ENCODE measurements at places on chromosomes 11 and 22.

- DNase-seq = no peak
Measured at GRCh38 chr11:16612566-16613261, 125.7 kb upstream of the C11orf58 start.

- DNase-seq = no peak
Measured at GRCh38 chr11:62560566-62561103, 13.1 kb downstream of the EEF1G start.

GRCh38 chr11:120335556-120335907, 681 bp upstream of the ARHGEF12 start:
- DNase-seq = no peak

GRCh38 chr11:94960488-94960887, 12.9 kb downstream of the CWC15 start:
- no peak for DNase-seq

GRCh38 chr22:28951969-28952521, 68.7 kb downstream of the ZNRF3 start:
- DNase-seq = no peak

- no peak for DNase-seq
Measured at GRCh38 chr11:19980957-19981669, 179.2 kb downstream of the DBX1 start.

DNA sequence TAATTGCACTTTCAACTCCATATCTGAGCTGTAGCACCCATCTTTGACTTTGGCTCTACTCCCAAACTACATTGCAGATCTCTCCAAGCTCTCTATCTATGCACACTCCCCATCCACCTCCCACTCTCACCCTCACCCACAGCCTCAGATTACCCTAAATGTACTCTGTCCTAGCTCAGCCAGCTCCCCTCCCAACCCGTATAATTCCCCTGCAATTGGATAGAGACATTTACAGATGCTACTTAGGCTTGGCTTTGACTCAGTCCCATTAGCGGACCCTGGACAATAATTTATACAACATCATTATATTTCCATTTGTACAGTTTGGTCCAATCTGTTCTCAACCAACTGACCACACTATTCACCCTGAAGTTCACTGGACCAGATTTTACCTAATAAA, 338.9 kb upstream of the ANO3 start:
- DNase-seq = no peak

DNA sequence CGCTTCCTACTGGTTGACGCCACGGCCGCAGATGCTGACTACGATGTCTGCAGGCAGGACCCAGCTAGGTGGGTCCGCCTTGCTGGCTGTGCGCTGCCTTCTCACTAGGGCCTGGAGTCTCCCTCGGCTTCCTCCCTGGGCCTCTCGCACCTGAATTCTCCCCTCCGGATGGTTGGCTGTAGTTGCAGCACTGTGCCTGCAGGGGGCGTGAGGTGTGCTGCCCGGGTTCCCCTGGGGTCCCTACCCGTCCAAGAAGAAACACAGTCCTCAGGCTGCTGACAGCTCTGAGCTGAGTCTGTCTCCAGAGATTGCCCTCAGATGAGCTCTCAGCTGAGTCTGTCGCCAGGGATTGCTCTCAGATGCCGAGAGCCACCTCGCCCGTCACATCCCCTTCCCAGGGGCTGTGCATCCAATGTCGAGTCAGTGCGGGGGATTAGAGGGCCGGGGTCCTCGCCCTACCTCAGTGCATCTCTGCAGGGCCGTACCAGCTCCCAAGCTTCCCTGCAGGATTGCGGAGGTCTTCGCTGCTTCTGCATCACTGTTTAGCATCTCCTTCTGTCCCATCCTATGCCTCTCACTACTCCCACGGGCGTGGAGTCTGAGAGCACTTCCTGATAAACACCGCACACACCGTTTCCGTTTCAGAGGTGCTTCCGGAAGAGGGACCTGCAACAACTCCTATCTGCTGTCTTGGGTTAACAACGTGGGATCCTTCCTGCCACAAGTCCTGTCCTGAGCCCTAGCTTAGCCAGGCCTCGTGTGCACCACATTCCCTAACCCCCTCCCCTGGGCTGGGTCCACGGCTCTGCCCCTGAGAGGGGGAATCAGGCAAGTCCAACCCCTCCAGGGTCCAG, 196.9 kb downstream of the CSNK2A3 start:
- no peak for DNase-seq

DNA sequence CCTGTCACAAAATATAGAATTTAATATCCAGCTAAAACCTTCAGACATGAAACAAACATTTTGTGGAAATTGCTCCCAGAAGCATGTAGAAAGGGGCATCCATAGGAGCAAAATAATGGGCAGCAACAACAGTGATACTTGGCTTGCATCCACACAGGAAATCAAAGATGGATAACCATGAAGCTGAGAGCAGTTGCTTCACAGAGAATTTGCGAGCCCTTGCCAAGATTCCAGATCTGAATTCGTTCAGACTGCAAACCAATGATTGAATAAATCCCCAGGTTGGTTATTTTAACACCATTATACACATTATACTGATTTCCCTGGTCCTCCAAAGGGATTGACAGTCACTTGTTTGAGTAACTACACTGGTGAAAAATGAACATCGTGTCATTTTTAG, 15.6 kb upstream of the OR51L1 start:
- no peak for DNase-seq

DNA sequence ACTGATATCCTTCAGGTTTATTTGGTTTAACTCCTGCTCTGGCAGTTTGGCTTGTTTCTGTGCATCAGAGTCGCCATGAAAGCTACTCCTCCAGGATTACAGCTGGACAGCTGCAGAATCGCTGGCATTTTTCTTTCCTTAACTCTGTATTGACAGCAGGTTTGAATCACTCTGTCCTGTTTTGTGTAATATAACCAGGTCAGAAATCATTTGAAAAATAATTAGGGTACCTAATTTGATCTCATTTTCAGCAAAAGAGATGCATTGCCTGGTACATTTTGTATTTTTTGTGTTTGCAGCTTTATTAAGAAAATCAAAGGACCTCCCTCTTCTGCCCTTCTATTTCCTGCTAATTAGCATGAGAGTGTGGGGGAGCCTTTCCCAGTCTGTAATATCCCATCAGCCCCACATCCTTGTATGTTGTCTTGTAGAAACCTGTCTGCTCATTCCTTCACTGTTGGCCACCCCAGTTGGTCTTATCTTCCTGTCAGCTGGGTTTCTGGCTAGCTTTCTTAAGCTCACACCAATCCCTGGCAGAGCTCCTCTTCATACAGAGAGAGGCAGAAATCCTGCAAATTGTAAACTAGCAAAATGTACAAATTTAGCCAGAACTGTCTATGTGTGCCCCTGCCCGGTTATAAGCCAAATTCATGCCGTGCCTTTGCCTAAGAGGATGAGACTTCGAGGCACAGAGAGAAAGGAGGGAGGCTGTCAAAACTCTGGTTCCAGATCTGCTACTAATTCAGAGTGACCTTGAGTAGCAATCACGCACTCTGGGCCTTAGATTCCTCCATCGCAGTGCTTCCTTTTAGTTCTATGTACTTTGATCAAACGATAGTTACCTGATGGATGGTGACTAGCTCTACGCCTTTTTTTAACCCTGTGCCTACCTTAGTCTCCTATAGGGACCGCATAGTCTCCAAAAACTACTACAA, 200.6 kb downstream of the NAV2 start:
- DNase-seq = no peak

- no peak for DNase-seq
Measured at GRCh38 chr11:117528097-117528721, 200.6 kb downstream of the CEP164 start.

GRCh38 chr11:116614306-116615210, 158.2 kb downstream of the BUD13 start:
- no peak for DNase-seq

DNA sequence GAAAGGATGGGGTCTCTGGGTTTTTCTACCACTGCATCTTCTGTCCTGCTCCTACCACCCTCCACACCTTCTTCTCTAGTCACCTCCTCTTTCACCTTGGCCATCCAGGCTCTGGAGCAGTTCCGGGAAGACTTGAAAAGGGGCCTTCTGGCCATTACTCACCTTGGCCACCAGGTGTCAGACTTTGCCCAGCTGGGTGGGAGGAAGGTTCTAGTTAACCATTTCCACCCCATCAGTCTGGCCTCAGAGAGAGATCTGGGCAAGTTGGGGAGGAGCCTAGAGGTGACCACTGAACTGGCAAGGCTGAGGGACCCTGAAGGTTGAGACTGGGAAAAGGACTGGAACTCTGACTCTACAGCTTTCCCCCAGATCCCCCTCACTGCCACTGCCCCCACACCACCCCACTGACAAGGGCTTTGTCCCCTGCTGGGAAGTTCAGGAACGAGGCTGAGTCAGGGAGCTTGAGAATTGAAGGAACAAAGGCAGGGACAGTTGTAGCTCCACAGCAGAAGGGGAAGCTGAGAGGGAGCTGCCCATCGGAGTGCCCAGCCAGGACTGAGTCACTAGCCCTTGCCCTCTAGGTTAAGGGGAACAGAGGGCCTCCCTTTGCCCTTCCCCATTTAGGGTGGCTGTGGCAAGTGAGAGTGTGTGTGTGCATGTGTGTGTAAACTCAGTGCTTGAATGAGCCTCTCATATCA, 3.7 kb upstream of the POLD4 start:
- DNase-seq = no peak

GRCh38 chr11:10543782-10544181, 2.8 kb upstream of the RNF141 start:
- no peak for DNase-seq

DNA sequence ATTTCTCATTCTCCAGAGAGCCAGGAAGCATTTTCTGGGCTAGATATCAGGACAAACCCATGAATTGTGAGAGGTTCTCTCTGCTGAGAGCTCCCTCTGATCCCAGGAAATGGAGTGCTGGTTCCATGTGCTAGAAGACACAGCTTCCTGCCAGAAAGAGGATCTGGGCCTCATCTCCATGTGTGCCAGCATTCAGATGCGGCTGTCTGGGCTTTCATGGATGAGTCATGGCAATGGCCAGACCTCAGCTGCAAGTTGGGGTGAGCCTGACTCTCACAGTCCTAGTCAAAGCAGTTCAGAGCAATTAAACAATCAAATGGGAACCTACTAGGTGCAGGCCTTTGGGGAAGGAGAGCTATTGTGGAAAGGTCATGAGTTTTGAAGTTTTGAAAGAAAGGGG, 82.3 kb upstream of the EED start:
- no peak for DNase-seq

GRCh38 chr22:49934891-49935557, 16.6 kb downstream of the CRELD2 start:
- peak; percentile 81 for DNase-seq

DNA sequence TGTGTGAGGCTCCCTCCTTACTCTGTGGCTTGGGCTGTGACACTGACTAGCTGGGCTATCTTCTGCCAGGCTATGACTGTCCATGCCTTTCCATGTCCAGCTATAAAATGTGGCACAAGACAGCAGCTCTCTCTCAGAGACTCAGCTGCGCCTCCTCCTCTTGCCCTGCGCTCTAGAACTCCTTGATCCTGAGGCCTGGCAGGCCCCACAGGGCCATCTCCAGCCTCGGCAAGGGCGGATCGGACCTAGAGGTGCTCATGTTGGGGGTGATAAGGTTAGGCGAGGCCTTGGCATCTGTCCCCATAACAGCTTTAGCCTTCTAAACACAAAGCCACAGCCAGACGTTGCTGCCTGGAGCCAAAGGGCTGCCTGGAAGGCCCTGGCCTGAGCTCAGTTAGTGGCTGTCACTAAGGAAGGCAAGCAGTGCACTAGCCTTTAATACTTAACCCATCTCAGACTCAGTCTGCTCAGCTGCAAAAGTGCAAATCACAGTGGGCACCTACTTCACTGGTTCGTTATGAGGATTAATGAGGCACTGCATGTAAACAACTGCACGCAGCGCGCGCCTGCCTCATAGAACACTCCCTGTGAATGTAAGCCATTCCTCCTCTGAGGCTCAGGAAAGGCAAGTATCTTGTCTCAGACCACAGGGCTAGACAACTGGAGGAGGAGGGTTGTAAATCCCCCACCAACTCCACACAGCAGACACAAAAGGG, 1.2 kb downstream of the GUCD1 start:
- DNase-seq = no peak

GRCh38 chr11:36376888-36377758, 81.0 kb downstream of the PRR5L start:
- DNase-seq = no peak

DNA sequence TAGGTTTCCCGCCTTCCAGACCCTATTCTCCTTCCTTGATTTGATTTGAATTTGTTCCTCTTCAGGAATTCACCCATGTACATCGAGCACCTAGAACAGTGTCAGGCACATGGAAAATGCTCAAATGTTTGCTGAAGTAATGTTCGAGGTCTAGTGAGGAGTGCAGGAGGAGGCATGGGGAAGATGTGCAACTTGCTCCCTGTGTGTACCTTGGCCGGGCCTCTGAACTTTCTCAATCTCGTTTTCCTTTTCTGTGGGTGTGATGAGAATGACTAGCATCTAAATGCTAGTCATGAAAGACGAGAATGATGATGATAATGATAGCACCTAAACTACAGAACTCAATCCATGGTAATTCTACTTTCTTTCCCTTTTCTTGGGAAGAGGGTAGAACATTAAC, 279.1 kb upstream of the PLET1 start:
- DNase-seq = no peak

GRCh38 chr11:76233196-76233921, 27.1 kb upstream of the WNT11 start:
- DNase-seq = no peak

GRCh38 chr11:94139416-94139815, 10.8 kb downstream of the PANX1 start:
- DNase-seq = no peak

DNA sequence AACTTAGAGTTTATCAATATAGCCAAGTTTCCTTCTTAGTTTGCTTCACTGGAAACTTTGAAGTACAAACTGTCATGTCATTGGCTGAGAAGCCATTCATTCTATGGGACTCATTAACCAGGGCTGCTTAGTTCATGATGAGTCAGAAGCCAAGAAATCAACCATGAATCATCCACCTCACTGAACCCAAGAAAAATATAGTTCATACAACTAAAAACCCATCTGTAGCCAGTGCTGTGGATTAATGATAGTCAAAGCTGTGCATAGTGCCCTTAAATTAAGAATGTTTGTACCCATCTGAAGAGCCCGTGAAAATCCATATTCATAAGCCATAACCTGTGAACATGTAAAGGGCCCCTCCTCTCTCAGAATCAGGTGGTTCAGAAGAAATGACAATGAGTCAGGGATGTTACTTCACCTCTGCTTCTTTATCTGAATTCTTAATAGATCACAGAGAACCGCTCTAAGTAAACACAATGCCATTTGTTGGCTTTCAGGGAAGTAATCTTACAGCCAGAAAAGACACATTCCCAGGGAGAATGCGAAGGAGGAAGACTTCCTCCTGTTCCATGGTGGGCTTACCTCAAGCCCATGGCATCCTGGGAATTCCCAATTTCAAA, 25.4 kb downstream of the MMP20 start:
- DNase-seq = no peak

DNA sequence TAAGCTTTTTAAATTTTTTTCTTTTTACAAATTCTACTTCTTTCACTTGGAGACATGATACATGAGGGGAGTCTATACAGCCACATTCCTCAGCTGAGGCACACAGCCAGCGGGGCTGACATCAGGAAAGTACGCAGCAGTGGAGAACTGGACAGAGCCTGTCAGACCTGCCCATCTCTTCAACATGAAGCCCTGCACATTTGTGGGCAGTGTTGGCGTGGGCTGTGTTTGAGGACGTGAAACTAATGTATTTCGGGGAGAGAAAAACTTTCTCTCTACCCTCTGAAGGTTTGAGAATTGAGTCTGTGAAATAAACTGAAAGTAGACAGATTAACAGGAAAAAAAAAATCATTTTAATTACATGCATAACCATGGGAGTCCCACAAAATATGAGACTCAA, 84.8 kb upstream of the HTATIP2 start:
- DNase-seq = no peak
